ENCODE measurements at places on chromosomes 3 and 15.

DNA sequence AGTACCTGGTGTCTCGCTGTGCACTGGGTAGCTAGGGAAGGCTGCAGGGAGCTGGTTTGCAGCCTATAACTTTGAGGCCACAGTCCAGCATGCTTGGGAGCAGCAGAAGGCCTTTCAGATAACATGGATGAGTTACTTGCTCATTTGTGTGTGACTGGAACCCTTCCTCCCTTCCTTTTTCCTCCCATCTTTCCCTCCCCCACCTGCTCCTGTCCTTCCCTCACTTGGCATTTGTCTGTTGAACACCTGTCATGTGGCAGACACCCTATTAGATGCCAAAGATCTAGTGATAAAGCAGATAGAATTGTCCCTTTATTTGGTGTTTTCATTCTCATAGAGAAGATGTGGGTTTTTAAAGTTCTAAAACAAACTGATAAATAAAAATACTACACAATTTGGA, 71.6 kb downstream of the LRTM1 start:
- DNase-seq: no peak

DNA sequence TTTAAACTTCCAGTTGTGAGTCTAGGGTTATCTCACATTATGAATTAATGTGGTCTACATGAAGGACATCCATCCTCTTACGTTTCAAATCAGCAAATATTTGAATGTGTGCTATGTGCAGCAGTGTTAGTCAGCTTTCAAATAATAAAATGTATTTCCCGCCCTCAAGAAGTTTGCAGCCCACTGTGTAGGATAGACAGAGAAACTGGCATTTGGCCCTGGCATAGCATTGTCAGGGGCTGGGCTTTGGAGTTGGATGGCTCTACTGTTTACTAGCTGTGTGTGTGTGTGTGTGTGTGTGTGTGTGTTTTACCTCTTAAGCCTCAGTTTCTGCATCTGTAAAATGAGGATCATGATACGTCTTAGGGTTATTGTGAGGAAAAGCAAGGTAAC, 400.5 kb upstream of the C2CD4B start:
- no peak for DNase-seq

GRCh38 chr15:56839099-56839498, 79.3 kb upstream of the TCF12 start:
- no peak for DNase-seq

DNA sequence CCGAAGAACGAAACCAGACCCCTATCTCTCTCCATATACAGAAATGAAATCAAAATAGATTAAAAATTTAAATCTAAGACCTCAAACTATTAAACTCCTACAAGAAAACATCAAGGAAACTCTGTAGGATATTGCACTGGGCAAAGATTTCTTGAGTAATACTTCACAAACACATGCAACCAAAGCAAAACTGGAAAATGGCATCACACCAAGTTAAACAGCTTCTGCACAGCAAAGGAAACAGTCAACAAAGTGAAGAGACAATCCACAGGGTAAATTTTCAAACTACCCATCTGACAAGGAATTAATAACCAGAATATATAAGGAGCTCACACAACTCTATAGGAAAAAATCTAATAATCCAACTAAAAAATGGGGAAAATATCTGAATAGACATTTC, 29.4 kb downstream of the CCK start:
- no peak for DNase-seq

DNA sequence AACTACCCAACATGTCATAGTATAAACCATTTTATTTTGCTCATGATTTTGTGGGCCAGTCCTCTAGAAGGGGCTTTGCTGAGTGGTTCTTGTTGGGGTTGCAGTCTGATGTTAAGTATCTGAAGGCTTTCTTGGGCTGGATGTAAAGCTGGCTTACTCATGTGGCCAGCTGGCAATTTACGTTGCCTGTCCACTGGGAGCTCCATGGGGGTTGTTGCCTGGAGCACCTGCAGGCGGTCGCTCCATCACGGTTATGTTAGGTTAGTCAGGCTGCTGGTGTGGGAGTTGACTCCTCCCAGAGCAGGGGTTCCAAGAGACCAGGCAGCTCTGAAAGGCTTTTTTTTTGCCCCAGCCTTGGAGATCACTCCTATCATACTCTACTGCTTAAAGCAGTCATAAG, 98.1 kb downstream of the NR1D2 start:
- DNase-seq: no peak

DNA sequence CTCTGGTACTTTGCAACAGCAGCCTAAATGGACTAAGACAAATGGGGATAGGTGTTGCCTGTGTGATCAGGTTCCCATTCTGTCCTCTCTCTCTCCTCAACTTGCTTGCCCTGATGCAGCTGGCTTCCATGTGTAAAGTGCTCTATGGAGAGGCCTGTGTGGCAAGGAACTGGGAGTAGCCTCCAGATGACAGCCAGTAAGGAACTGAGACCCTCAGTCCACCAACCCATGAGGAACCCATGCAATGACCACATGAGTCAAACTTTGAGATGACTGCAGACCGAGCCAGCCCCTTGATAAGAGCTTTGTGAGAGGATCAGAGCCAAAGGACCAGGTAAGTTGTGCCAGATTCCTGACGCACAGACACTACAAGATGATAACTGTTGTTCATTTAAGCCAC, 74.6 kb upstream of the ADPGK start:
- no peak for DNase-seq

DNA sequence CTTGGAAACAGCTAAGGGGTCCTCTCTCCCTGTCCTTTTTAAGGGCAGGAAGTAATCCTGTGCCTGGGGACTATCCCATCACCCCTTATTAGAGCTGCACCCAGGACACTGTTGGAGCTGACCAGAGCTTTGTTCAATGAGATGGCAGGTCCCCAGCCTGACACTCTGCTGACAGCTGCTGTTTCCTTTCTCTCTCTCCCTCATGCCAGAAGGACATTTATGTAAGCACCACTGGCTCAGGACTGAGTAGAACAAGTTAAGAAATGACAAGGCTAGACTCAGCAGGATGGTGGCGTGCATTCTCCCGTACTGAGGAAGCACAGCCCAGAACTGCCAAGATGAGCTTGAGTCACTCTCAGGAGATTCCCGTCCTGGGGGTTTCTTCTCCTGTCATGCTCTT, 17.3 kb downstream of the GJD2 start:
- no peak for DNase-seq

- DNase-seq: no peak
Observed at GRCh38 chr3:148763156-148763680, 64.4 kb upstream of the CPB1 start.

- no peak for DNase-seq
Observed at GRCh38 chr3:37793889-37794591, 67.6 kb upstream of the CTDSPL start.

GRCh38 chr3:7568526-7569184, 707.7 kb downstream of the GRM7 start:
- no peak for DNase-seq

GRCh38 chr3:18880691-18881090, 267.6 kb upstream of the KCNH8 start:
- DNase-seq: no peak

DNA sequence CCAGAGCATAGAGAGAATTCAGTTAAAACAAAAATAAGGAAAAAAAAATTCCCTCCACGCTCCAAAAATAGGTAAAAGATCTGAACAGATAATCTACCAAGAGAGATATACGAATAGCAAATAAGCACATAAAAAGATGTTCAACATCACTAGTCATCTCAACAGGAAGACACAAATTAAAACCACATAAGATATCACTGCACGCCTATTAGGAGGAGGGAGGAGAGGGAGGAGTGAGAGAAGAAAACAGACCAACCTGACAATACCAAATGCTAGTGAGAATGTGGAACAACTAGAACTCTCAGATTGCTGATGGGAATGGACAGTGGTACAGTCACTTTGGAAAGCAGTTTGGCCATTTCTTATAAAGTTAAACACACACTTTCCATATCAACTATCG, 212.5 kb downstream of the FMN1 start:
- DNase-seq: no peak

- DNase-seq: no peak
Observed at GRCh38 chr3:116405231-116405630, 40.1 kb downstream of the LSAMP start.
